Glomerular endothelial cell (primary cell): ENCODE measurements at places on chromosomes 2 and 18.

DNA sequence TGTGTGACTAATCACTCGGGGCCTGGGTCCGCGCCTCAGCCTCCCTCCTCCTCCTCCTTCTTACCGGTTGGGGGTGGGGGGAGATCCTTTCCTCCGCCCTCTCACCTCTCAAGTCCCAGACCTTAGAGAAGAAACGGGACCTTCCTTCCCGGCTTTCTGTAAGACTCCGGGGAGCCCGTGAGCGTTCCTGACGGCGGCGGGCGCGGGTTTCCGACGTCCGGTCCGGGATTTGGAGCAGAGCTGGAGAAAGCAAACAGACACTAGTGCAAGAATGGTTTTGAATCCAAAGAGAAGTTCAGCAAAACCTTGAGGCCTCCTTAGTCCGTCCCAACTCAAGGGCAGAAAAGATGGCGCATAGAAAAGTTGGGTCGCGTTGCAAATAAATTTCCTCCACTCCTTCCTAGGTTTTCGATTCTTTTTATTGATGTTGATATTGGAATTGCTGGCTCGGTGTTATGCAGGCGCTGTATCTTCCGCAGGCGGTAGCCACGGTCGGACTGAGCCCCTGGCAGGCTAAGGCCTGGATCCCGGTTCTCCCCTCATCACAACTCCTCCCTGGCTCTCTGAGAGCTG is 2.0 kb downstream of the DLX1 start:
- no peak for DNase-seq

- no peak for DNase-seq
Measured at GRCh38 chr2:15984368-15985255, 44.3 kb downstream of the MYCN start.

DNA sequence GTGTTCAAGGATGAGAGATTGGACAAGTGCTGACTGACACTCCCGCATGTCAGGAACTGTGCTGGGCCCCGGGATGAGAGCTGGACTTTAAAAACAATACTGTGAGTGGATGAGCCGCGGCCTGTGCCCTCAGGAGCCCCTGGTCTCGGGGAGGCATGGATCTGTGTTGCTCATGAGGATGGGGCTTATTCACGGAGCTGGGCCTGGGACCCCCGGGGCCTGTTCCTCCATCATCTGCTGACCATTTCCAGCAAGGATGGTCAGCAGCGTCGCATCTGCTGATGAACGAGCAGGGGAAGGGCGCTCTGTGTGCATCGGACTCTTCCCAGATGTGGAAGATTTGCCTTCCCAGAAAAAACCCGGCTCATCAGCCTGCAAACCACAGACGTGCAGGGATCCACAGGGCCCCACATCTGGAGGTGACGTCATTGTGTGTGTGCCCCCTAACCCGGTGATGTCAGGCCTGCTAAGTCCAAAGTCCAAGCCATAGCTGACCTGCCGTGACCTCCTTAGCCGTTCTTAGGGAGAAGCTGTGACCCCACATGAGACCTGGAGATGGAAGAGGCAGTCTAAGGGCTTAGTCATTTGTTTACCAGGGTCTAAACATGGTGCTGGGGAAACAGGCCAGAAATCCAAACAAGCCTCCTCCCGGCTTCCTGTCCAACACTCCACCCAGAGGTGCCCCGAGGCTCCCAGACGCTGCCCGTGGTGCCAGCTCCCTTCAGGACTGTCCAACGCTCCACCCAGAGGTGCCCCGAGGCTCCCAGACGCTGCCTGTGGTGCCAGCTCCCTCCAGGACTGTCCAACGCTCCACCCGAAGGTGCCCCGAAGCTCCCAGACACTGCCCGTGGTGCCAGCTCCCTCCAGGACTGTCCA is 143.9 kb downstream of the PXDN start:
- DNase-seq: no peak

DNA sequence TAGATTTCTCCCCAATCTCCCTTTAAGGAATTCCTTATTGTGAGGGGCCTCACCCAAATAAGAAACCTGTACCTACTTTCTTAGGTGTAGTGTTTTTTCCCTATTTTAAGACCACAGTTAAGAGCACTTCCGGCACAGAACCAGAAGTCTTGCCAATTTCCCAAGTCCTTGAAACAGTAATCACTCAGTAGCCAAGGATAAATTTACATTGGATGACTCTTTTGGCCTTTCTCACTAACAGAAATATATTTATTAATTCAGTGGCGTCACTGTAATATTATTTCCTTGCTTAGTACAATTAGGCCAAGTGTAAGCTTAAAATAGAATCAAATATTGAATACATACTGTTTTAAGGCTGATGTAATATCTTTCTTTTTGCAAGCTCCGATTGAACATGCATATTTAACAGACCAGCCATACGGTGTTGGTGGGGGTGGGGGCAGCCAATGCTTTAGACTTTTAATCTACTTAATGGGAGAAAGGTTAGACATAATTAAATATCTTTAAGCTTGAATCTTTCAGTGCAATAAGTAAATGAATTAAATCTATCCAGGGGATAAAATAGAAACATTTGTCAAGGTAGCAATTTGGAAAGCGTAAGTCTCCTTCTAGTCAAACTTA is 50.8 kb upstream of the ITGA6 start:
- DNase-seq: no peak

DNA sequence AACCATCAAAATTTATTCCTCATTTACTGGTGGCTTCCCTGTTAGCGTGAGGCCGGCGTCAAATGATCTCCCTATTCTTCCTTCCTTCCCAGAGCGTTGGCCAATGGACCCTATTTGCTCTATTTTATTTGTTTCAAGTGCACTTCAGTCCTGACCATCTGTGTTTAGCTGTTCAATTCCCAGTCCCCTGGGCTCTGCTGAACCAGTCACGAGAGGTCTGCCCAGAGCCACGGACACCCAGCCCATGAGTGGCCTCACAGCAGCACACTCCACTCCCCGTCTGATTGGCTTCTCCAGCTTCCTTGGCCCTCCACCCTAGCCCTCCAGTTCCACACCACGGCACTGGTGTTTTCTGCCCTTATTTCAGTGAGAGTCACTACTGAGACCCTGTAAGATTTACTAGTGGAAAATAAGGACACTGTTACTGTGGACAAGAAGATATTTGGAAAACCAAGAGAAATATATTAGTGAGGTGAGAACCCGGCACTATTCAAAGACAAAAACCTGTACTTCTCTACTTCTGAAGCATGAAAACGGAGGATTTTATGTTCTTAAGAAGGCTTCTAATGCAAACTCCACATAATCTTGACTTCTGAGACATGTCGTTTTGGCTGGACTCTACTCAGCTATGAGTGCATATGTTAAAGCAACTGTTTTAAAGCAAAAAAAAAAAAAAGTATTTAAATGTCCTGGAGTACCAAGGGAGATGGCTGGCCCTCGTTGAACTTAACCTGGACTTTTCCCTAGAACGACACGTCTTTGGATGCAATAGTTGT is 86.6 kb downstream of the COL6A3 start:
- DNase-seq: no peak

DNA sequence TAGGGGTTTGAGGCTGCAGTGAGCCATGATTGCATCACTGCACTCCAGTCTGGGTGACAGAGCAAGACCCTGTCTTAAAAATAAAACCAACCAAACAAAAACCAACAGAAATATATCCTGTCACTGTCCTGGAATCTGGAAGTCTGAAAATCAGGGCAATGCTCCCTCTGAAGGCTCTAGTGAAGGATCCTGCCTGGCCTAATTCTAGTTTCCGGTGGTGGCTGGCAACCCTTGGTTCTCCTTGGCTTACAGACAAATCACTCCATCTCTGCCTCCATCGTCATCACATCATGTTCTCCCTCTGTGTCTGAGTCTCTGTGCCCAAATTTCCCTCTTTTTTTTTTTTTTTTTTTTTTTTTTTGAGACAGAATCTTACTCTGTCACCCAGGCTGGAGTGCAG is 15.9 kb upstream of the VPS4B start:
- DNase-seq: no peak

GRCh38 chr2:99862566-99862965 is 279.8 kb downstream of the AFF3 start:
- no peak for DNase-seq

DNA sequence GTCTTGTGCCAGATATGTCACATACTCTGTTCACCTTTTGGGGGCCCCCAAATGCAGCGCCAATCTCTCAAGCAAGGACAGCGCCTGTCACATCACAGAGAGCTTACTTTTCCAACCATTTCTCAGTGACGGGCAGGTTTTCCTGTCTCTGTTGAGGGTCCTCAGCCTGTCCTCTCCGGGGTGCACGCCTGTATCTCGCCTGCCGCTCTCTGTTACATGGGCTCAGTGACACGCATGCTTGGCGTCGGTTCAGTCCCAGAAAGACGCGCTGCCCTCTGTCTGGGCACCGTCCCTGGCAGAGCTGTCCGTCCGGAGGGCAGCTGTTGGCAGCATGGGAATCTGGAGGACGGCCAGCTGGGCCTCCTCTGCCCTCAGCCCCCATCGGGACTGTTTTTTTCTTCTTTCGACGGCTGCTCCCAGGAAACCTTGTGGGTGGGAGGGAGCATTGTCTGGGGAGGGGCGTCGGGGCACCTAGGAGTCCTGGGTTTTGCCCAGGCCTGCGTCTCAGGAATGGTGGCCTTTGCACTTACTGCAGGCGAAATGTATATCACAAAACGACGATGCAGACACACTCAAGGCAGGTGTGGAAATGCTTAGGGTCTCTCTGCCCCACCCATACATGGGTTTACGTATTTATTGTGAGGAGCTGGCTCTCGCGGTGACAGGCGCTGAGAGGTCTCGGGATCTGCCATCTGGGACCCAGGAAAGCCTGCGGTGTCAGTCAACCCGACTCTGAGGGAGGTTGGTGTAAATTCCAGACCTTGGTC is 30.9 kb downstream of the RTP5 start:
- no peak for DNase-seq
